Ecto neural progenitor cell (in vitro differentiated cells): ENCODE measurements at places on chromosomes 6 and 20.

DNA sequence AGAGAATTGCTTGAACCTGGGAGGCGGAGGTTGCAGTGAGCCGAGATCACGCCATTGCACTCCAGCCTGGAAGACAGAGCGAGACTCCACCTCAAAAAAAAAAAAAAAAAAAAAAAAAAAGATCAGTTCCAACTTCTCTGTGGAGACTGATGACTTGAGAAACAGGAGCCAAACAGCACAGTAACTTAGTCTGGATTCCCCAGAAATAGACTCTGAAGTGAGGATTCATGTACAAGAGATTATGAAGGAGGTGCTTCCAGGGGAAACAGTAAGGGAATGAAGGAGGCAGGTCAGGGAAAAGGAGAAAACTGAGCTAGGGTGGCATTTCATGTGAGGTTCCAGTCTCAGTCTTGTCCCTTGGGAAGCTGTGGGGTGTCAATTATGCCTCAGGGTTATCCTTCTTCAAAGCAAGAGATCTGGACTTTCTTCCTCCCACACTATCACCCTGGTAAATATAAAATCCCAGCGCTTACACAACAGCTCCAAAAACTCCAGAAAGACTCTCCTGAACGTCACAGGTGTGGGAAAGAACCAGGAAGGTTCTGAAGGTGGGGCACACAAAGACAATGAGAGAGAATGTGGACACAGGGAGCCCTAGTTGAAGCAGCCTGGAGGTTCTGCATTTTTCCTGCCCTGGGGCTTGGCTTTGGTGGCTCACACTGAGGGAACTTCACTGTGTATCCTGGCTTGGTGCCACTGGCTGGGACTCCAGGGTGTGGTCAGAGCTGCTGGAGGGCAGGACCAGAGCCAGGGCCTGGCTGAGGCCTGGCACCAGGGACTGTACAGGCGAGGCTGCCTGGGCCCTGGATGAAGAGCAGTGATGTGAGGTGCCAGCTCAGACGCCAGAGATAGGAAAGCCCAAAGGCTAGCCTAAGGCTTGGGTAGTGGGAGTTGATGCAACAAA, 46.8 kb downstream of the PCNA start:
- DNase-seq: no peak

DNA sequence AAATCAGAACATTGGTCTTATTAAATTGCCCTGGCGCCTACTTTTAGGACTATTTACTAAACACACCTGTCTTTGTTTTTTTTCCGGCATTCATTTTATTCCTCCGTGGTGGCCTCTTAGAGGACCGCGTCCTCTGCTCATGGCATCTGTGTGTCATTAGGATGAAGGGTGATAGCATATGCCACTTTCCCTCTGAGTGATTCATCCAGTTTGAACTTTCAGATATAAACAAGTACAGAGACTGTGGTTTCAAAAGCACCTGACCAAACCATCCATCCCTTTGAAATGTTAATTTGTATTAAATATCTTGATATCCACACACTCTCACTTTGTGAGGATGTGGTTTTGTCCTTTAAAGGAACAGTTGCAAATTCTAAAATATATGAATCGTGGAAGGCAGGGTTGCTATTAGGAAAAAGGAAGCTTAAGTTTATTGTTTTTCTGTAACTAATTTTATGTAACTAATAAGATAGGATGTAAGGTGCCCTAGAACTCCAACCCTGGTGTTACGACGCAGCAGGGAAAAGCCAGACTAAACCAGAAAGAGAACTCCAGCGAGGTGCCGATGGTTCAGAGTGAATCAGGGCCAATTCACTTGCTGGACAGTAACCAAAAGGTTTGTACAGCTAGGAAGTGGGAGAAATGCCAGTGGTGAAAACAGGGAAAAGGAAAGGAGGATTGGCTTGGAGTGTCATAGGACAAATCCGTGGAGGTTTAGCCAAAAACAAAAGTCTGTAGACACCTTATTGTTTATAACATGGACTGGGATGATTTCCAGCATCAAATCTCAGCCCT, 98.7 kb downstream of the SHLD1 start:
- no peak for DNase-seq

DNA sequence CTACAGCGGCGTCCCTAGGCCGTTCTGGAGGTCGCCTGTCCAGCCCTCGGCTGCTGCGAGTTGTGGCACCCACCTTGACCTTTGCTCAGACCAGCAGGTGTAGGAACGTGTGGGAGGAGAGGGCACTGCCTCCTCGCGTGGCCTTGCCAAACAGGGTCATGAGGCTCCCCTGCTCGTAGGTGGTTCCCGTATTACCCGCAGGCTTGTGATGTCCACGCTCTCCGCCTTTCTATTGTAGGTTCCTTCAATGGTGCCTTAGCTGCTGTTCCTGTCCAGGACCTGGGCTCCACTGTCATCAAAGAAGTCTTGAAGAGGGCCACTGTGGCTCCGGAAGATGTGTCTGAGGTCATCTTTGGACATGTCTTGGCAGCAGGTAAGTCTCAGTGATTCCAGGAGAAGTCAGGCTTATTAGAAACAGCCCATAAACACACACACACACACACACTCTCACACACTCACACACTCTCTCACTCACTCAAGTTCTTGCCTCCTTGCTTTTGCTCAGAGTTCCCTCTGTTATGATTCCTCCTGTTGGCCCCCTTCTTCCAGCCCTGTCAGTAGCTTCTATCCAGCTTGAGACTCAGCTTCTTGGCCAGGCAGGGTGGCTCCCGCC, 942 bp downstream of the ACAT2 start:
- peak; percentile 44 for DNase-seq

DNA sequence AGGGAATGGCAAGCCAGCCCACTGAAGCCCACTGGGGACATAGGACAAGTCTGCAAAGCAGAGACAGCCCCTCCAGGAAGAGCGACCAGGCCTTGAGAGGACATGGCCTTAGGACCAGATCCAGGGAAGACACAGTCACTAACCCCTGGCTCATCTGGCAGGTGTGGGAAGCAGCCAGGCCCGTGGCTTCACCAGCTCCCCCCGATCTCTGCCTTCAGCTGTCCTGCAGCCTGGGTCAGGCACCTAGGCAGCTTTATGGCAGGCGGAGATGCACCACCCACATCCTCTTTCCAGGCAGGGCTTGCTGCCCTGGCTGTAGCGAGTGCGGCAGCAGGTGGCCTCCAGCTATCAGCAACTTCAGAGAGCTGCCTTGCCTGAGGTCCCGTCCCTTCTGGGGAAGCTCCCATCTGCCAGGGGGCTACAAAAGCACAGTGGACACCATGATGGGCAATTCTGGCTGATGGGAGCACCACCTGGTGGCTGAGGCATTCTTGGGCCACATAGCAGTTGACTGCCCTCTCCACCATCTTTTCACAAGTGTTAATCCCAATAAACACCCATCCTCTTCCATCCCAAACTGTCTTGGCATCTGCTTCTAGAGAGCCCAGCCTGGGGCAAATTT, 85.8 kb downstream of the DZANK1 start:
- no peak for DNase-seq

GRCh38 chr20:33803921-33804337, 7.2 kb upstream of the CHMP4B start:
- DNase-seq: no peak

DNA sequence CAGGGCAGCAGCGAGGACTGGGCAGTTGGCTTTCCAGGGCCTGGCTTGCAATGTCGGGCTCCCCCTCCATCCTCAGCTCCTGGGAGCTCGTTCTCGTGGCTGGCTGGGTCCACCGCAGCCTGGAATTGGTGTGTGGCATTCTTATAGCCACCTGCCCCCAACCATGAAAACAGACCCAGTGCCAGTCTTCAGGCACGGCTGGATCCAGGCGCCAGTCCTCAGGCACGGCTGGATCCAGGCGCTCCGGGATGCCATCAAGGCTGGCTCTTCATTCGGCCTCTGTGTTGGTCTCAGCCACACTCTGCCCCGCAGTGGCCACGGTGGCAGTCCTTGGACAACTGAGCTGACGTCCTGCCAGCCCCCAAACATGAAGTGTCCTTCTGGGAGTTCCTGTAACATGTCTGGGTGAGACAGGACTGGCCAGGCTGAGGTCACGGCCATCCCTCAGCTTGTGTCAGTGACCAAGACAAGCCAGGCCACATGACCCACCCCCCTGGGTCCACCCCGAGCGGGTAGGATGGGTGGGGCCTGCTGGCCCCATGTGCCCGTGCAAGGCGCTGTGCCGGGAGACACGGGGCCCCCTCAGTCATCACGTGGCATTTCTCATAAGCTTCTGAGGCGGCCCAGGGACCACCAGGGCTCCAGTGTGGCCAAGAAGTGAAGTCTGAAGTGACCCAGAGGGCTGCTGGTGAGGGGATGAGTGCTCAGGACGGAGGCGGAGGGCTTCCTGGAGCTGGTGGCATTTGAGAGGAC, 99.0 kb downstream of the TAF4 start:
- no peak for DNase-seq

- DNase-seq: peak; percentile 74
Observed at GRCh38 chr20:4160761-4161305, 145.5 kb upstream of the RNF24 start.

DNA sequence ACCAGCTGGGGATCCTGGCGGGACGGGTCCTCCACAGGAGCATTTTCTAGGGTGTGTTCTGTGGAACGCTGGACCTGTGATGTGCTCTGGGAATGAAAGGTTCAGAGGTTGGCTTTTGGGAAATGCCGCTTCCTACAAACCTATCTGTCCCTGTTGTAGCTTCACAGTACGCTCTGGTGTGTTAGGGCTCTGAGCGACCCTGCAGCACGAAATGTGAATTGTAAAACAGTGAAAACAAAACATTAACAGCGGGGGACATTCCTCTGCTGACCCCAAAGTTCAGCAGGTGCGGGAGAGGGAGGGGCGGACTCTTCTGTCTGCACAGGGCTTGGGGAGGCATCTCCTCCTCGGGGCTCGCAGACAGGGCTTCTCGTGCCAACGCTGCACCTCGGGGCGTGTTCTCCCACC, 155.9 kb downstream of the NRN1 start:
- DNase-seq: peak; percentile 86

DNA sequence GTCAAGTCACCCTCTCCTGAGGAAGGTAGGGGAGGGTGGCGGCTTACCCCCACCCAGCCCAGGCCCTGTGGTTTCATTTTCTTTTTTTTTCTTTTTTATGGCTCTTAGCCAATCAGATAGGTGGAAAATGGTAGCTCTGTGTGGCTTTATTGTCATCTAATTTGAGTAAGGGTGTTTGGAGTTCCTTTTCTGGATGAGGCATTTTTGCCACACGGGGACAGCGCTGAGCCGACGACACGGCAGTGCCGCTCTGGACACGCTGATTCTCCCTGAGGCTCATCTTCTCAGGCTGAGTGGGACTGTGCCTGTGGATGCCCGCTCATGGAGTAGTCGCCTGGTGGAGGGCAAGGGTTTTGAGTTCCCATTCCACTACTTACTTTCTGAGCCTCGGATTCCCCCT, 37.6 kb upstream of the ANGPT4 start:
- no peak for DNase-seq

GRCh38 chr6:134738211-134738885, 211.6 kb downstream of the ALDH8A1 start:
- no peak for DNase-seq

GRCh38 chr6:145423936-145424335, 311.4 kb downstream of the EPM2A start:
- no peak for DNase-seq

DNA sequence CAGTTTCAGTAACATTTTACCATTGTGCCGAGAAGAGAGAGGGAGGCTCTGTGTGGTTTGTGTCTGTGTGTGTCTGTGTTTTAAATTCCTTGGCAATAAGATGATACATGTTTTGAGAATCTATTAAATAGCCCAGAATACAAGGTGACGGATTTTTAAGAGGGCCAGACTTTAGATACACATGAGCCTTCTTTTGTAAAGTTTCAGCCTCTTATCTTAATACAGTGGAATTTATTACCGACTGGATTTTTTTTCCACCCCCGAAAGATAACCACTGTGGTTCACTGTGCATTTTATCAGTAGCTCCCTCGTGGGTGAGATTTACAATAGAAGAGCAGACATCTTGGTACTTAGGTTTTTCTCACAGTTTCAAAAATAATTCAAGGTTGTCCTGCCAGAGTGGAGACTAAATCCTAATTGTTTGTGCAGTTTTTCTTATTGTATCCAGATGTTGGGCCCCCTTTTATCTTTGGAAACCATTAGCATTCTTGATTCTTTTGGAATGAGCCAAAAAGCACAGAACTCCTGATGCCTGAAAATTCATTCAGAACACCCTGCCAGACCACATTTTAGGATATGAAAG, 49.9 kb downstream of the STK4 start:
- DNase-seq: no peak

DNA sequence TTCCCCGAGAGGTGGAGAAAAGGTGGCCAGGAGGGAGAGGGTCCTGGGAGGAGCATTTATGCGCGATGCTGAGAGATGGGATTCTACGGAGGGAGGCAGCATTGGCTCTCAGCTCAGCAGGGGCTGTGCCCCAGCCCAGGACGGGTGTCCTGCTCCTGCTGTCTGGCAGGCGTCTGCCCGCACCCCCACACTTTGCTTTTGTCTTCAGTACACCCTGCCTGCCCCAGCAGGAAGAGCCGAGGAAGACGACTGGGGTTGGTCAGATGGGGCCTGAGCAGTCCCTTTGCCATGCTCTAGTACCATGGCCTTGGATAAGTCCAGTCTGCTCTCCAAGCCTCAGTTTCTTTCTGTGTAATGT, 68.5 kb downstream of the TCP11 start:
- no peak for DNase-seq

- no peak for DNase-seq
Observed at GRCh38 chr20:14550655-14551054, 213.2 kb upstream of the FLRT3 start.

- no peak for DNase-seq
Observed at GRCh38 chr6:107582086-107582485, 92.2 kb downstream of the SOBP start.

DNA sequence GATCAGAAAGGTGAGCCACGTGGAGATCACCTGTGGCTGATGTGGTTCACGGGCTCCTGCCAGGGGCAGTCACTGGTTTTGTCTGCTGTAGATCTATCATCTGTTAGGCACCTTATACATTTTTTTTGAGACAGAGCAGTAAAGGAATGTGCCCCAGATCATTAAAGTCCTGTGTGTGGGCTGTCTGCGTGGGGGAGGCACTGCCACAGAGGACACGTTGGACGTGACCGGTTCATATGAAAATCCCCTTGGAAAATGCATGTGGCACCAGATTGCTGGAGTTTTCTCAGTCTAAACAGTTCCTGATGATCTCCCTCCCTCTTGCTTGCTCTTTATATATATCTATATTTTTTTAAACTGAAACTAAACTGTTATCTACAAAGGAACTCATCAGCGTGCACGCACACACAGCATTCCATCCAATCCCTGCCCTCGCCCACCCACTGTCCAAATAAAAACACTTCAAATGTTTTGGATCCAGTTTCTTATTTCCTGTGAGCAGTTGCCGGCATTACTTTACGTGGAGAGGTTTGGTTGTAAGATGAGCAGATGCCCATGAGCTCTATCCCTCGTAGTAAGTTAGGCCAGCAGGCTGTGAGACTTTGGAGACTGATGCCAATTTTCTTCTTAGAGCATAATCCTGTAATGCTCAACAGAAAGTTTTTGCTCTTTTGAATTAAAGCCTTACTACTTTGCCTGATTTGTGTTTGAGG, 161.6 kb upstream of the EXOC2 start:
- DNase-seq: no peak

GRCh38 chr20:45833883-45834796, 541 bp downstream of the SNX21 start:
- peak; percentile 89 for DNase-seq
